AG09319 (cell line): ENCODE measurements at places on chromosomes 1 and 21.

DNA sequence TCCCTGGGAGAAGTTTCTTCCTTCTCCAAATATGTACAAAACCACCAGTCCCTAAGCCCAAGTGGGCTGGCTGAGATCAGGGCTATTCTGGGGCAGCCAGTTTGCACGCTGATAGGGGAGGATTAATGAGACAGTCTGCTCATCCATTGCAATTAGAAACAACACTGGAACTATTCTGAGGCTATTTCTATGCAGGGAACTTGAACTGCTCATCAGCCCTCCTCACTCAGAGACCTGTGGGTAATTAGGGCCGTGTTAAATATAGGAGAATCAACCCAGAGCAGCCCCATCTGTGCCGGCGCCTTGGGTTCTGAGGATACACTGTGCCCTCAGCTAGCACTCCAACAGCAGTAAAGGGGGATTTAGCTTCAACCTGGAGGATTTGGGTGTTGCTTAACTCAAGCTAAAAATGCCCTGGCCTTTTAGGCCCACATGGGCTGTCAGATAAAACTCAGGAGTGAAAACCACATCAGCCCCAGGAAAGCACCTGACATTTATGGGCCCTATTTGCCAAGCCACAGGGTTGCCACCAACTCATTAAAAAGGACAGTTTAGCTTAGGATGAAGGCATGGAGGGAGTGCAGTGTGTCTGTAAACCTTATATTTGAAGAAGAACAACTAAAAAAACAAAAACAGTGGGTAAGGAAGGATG lies 53.9 kb downstream of the DUSP10 start:
- DNase-seq, result no peak

GRCh38 chr1:117674521-117675400 lies 68.9 kb downstream of the TENT5C start:
- no peak for DNase-seq

DNA sequence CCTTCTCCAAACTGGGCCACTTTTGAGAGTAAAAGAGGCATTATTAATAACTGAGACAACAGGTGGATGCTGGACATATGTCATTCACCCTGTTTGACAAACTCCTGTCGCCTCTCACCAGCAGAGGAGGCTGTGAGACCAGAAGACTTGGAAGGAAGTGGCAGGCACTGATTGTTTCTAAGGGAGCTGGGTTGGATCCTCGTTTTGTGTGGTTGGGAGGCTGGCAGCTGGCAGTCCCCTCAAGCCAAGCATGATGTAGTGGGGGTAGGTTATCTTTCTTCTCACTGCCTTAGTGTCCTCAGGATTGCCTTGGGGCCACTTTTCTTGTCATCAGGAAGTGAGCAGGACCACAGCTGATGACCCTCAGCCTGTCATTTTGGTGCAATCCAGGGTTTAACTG lies 86.5 kb upstream of the KCNJ15 start:
- no peak for DNase-seq

DNA sequence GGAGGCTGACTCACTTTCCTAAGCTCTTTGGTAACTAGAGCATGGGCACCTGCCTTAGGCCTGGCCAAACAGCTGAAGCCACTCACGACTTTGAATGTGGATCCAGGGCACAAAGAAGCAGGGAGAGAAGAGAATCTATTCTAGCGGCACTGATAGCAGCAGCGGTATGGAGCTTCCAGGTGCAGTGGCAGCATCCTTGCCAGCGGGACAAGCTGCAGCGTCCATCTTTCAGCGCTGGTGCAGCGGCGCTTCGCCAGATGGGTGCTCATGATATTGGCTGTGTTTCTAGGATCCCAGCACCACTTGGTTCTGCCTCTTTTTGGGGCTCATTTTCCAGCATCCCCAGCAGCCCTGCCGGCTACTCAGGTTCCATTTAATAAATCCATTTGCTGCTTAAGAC lies 184.2 kb downstream of the SLC44A5 start:
- DNase-seq, result no peak

- no peak for DNase-seq
Observed at GRCh38 chr1:187252923-187253322, 424.2 kb downstream of the PLA2G4A start.

GRCh38 chr1:86773341-86774288 lies 69.2 kb downstream of the SH3GLB1 start:
- no peak for DNase-seq

DNA sequence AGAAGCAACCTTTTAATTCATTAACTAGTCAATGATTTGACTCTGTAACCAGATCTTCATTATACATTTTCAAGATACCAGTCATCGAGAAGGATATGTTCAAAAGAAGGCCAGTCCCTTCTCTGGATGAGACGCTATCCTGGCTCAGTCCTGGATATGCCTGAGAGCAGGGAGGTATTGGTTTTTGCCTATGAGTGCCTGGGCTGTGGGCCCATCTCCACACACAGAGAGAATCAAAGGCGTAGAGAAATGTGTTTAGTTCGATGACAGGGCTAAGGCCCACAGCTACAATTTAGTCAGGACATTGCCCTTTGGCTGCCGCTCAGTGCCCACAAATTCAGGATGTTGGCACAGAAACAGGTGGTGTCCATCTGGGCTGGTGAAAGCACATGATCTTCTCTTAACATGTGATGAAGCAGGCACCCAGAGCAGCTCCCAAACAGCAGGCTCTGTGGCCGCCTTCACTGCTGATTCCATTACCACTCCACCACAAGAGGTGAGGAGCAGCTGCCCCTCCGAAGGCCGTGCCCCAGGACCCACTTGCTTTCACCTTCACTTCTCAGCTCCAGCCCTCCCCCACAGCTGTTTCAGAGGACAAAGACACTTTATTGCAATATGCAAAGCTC lies 24.7 kb downstream of the ACKR1 start:
- no peak for DNase-seq

DNA sequence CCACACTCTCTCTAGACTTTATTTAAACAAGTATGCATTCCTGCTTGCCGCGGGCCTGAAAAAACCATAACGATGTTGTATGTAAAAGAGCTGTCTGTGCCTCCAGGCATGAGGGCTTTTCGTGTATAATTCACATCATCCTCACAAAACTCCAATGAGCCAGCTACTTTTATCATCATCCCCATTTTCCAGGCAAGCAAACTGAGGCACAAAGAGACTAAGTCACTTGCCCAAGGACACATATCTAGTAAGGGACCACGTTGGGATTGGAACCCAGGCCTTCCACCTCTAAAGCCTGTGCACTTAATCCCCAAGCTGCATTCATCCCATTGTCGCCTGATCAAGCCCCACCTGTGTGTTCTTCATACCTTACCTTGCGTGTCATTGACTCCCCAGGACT lies 226.9 kb downstream of the KAZN start:
- no peak for DNase-seq

GRCh38 chr1:204821924-204822323 lies 48.7 kb upstream of the NFASC start:
- DNase-seq, result no peak

DNA sequence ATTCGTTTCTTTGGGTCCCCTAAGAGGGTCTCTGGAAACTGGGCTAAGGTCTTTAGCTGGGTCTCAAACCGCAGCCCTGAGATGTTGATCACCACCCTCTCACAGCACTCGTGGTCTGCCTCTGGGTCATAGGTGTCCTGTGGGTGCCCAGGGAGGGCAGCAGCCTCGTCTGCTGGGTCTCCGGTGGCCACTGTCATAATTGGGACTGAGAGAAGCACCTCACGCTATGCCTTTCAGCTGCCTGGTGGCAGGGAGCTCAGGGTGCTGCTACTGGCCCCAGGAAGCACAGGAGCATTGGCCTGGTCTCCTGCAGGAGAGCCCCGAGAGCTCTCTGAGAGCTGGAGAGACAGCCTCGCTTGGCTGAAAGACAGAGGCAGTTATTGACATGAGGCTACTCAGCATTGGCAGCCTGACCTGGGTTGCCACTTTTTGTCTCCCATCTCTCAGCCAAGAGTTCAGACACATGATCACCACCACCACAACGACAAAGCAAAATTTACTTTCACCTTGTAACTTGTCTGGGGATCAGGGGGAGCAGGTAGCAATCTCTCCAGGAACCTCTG lies 1.5 kb downstream of the KCNA2 start:
- DNase-seq, result no peak

DNA sequence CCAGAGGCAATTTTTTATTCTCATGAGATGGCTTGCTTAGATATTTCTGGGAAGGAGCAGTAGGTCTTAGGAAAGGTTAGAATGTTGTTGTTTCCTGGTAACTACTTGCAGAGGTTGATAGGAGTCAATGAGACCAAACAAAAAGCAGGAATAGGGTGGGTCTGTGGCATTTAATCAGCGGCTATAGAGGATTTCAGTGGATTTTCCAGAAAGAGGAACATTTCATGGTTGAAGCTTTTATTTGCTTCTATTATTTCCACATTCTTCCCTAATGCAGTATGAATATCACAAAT lies 111.3 kb upstream of the PALMD start:
- no peak for DNase-seq

DNA sequence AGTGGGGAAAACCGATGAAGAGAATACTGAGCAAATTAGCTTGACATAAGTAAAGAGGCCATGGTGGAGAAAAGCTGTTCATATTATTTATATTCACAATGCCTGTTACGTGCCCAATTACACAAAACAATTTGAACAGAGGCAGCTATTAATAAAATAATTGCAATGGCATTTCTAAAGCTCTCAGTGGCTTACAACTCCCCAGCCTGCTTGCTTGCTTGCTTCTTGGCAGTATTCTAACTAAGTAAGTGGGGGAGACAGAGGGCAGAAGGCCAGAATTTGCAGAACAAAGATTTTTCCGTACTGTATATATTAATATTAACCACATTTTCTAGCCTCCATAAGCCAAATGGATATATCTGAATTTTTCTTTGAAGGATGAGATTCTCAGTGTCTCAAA lies 12.9 kb downstream of the PTPN14 start:
- DNase-seq, result no peak

DNA sequence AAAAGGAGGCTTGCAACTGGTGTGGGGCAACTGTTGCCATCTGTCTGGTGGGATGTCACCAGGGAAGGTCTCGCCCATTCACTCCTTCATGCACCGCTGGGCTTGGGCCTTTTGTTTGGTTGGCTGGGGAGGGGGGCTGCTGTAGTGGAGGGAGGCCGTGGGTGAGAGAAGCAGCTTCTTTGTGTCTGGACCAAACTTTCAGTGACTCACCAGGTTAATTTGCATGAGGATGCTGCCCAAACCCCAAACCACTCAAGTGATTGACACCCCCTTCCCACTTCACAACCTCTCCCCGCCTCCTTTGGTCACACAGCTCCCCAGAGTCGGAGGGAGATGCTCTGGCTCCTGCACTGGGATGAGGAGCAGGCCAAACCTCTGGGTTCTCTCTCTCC lies 19.7 kb downstream of the BTG2 start:
- DNase-seq, result no peak

GRCh38 chr1:158037866-158038359 lies 44.5 kb downstream of the KIRREL1 start:
- DNase-seq, result peak; percentile 39

- DNase-seq, result no peak
Observed at GRCh38 chr1:41009466-41009865, 12.1 kb downstream of the SLFNL1 start.

DNA sequence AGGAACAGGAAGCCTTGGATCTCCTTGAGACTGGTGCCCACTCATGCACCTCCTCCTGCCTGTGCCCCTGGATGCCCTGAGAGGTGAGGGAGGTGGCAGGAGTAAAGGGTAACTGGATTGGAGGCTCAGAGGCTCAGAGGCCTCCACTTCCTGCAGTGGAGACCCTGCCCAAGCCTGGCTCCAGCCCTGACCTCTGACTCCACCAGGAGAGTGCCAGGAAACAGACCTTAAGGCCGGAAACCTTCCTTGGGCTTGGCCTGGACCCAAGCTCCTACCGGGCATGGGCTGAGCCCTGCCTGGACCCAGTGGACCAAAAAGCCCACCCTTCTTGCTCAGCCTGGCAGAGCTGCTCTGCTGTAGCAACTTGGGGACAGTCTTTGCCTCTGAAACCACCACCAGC lies 15.0 kb upstream of the CELA3B start:
- no peak for DNase-seq

DNA sequence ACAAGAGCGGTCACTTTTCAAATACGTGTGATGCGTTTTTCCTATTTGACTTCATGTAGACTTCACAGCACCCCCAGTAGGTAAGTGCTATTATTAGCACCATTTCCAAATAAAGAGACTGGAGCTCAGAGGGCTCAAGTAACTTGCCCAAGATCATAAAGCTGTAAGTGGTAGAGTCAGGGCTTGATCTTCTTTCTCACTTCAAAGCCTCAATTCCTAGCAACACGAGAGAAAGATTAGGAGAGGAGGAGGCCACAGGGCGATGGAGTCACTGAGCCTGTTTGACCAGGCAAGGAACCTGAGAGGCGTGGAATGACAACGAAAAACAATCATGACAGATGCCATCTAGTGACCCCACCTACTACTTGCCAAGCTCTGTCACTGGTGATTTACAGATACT lies 181.0 kb downstream of the FOXD2 start:
- DNase-seq, result no peak

DNA sequence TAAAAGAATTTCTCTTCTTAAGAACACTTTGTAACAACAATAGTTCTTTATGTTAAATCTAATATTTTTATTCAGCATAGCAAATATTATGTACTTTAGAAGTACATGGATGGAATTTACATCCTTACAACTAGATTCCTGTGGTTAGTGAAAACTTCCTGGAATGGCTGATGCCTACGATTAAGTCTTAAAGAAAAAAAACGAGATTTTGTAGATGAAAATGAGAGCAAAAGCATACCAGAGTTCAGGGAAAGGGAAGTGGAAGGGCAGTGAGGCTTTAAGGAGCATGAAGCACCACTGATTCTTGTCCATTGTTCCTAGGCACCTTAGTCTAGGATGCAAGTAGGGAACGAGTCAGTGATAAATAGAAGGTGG lies 26.7 kb downstream of the CFH start:
- peak; percentile 10 for DNase-seq

- no peak for DNase-seq
Observed at GRCh38 chr1:19317126-19317910, 5.2 kb downstream of the SLC66A1 start.

GRCh38 chr1:231923491-231924041 lies 297.0 kb downstream of the DISC1 start:
- no peak for DNase-seq

- DNase-seq, result peak; percentile 7
Observed at GRCh38 chr1:111030590-111030989, 66.9 kb upstream of the LRIF1 start.

- DNase-seq, result peak; percentile 35
Observed at GRCh38 chr1:199113265-199113869, 474.5 kb downstream of the PTPRC start.

DNA sequence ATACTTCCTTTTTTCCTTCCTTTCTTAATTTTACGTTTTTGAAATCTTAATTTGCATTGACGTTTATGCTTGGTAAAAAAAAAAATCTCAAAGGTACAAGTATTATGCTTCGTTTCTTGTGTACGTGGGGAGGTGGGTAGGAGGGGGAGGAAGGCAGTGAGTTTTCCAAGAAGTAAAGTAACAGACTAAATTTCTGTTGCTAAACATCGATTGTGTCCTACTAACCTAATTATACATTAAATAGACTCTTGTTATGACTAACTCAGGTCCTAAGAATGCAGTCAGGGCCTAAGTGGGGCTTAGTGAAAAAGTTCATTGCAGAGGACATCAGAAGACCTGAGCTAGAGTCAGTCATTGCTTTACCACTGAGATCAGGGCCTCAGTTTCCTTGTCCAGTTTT lies 17.5 kb downstream of the NEK7 start:
- DNase-seq, result no peak
